ENCODE measurements at places on chromosomes 1 and 21. TPM values are rescaled to one million over a fixed set of nuclear protein-coding genes. Genes with fewer than 3 reads are reported as not detected.

DNA sequence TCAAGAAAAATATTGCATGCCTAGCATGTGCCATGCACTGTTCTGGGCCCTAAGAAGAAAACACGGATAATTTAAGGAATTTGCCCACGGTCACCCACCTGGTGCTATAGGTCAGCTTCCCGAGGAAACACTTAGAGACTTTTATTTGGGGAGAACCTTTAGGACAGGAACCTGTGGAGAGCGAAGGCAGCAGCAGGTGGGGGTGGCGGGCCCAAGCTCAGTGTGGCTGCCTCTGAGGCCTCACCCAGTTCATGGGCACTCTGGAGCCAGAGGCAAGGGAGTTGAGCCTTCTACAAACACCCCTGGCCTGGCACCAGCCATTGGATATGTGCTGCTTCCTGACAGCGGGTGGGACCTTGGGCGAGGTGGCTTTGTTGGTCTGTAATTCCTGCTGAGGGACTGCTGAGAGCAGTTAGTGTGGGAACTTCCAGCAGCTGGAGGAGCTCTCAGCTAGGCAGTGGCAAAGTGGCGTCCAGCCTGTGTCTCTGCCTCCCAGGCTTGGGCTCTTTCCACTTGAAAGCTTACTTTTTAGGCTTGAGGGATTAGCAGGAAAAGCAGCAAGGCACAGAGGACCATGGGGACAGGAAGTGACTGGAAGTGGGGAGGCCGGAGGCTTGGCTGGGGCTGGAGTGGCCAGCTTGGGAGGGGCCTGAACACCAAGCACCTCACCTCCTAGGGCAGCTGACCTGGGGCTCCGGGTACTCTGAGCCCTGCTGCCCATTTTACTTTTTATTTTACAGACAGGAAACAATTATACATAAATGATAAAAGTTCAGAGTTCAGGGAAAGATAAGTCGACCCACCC, 19.1 kb downstream of the MRPL37 start:
- no peak for DNase-seq

DNA sequence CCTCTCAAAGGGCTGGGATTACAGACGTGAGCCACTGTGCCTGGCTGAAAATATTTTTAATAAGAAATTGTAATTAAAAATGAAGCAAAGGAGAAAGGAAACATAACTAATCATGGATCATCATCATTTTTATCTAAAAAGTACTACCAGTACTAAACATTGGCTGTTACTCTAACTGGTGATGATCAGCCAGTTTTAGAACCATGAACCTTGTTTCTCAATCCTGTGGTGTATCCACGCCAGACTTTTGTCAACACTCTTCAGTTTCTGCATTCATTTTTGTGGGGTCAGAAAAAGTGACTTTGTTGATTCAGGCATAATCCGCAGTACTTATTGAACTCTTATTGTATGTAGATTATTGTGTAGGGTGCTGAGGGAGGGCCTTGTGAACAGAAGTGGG, 52.3 kb downstream of the VPS13D start:
- no peak for DNase-seq

- DNase-seq = no peak
These were observed 244.9 kb downstream of the KCNJ6 start for GRCh38 chr21:37671381-37671780.

The CATSPERE gene
- polyA plus RNA-seq = 1.2 TPM

The REN gene
- polyA plus RNA-seq = 0.17 TPM

The HSD3B1 gene
- polyA plus RNA-seq = 1.3 TPM

The LEFTY2 gene
- polyA plus RNA-seq = 0.56 TPM
